IMR-90 (cell line): ENCODE measurements at places on chromosomes 2 and 18. TPM values are rescaled to one million over a fixed set of nuclear protein-coding genes. Genes with fewer than 3 reads are reported as not detected.
A peak's percentile ranks its signal among the peaks of the same experiment; 100 is the strongest.

Gene SERPINB12
- polyA plus RNA-seq: not detected in 2 replicates

DNA sequence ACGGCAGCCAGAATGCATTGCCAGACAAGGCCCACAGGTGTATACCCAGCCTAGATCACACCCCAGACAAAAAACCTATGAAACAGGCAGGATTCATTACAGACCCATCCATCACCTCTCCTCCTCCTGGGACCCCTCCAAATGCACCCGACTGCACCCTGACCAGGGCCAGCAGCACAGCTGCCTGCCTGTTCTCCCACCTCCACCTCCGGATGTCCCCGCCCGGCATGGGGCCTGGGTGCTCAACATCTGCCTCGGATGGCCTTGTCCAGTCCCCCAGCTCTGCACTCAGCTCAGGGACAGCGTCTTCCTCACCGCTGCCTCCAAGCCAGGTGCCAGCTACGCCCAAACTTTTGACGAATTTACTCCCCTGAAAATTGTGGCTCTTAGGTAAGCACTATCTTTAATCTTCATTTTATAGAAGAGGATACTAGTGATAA lies 91.1 kb downstream of the TPO start:
- no peak for DNase-seq

DNA sequence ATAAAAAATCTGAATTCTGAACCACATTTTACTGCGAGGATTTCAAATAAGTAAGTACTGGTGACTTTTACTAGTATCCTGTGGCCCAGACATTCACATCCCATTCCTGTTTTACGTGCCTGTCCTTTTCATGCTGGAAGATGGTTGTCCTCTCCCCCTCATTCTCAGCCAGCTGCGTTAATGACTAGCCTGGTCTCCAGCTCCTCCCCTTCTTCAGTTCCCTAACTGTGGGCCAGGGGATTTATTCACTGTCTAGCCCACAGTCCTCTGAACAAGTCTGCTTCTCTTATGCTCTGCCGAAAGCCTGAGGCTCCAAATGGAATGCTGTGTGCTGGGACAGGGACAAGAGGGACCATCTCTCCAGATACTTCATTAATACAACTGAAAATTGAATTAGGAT lies 373.9 kb downstream of the PTPRM start:
- DNase-seq: no peak

Gene MYL1
- polyA plus RNA-seq: not detected in 2 replicates

- DNase-seq: no peak
Measured at GRCh38 chr2:71243634-71244301, 16.9 kb upstream of the PAIP2B start.

Gene HJURP
- 26.5 and 27.1 TPM in 2 replicates for polyA plus RNA-seq

GRCh38 chr2:130352237-130352636 lies 3.6 kb upstream of the PTPN18 start:
- no peak for DNase-seq

DNA sequence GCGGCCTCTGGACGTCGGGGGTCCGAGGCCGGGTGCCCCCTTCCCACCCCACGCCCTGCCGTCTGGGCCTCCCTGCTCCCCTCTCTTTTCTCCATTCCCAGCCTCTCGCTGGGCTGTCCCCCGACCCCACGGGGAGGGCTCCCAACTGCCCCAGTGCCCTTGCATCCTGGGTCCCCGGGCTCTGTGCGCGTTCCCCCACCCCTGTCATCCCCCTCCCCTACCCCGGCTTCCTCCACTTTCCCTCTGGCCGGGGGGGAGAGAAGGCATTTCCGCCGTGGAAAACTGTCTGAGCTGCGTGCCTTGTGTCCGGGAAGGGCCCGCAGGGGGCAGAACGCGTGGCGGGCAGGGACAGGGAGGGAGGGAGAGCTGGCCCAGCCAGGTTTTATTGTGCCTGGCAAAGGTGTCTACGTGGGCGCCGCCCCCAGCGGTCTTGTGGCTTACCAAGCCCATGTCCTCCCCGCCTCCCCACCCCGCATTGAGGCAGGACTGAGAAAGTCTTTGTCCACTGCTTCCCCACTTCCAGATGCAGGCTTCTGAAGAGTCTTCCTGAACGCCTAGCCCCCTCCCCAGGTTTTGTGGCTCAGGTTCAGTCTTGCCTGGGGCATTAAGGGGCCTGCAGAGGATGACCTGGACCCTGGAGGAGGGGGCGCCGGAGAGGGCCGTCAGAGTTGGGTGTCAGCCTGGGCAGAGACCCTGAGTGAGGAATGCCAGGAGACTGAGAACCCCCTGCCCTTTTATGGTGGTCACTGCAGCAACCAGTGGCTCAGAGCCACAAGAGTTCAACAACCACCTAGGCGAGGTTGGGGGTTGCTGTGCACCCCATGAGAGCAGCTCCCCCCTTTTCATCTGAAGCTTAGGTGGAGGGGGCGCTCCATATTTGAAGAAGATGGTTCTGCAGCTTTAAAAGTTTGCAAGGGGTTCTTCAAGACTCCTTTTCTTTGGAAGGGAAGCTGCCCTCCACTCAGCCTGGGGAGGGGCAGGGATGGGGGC lies 1.3 kb downstream of the ITM2C start:
- DNase-seq: no peak

DNA sequence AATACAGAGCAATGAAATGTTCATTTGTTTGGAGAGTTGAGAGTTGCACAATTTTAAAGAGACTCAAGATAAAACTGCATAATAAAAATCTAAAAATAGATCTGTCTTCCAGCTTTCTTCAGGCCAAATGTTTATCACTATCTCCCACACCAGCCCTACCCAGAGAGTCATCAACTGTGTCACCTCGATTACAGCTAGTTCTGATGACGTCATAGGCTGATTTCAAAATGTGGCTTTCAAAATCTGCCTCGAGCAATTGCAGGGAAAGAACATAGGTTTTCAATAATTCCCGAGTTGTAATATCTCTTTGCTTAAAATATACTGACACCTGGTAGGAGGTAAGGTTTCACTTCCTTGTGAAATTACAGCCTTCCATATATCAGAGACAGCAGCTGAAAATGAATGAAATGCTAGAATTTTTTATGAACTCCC lies 677.6 kb upstream of the ID2 start:
- peak; percentile 93 for DNase-seq

DNA sequence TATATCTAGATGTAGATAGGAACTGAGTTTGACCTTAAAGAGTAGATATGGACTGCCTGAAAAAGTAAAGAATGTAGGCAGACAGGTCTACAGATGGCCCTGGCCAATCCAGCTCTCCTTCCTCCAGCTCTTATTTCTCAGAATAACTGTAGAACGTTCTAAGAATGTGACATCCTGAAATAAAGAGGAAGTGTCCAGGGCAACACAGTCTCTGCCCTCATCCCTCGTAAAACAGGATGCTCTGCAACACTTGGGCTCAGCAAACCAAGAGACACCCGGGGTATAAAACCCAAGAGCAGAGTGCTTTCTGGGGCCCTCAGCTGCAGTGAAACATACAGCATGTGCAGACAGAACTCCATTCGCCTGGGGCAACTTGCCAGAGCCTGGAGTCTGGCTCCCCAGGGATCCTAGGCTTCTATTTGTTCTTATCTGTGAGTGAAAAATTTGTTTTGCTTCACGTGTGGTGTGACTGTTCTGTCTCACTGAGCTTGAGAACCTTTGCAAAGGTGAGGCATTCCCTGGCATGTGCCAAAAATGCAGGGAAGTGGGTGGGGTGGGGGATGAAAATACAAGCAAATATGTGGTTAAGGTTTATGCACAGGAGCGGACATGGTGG lies 401.0 kb downstream of the SETBP1 start:
- no peak for DNase-seq
